ENCODE measurements at places on chromosomes 7 and 10.

DNA sequence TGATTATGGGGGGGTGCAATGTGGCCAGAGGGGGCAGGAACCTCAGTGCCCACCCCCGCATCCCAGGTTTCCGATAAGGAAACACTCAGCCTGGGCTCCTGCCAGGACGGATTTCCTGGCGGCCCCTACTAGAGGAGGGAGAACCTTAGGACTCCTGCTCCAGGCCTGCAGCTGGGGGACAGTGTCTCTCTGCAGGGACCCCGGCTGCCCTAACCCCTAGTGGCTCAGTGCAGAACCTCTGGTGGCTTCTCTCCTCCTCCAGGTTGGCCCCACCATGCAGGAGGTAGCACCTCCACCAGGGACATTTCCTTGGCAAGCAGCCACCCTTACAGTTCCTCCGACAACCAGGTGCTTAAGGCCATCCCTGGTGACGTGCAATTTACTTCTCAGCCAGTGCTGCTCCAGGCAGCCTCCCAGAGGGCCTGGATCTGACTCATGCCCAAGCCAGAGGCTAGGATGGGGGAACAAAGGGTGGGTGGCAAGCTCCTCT, 31.9 kb downstream of the SH2B2 start:
- DNase-seq = peak; percentile 61

- DNase-seq = no peak
Observed at GRCh38 chr10:132291826-132292225, 15.9 kb downstream of the STK32C start.

- DNase-seq = peak; percentile 16
Observed at GRCh38 chr7:149742075-149742701, 31.2 kb downstream of the ZNF467 start.

DNA sequence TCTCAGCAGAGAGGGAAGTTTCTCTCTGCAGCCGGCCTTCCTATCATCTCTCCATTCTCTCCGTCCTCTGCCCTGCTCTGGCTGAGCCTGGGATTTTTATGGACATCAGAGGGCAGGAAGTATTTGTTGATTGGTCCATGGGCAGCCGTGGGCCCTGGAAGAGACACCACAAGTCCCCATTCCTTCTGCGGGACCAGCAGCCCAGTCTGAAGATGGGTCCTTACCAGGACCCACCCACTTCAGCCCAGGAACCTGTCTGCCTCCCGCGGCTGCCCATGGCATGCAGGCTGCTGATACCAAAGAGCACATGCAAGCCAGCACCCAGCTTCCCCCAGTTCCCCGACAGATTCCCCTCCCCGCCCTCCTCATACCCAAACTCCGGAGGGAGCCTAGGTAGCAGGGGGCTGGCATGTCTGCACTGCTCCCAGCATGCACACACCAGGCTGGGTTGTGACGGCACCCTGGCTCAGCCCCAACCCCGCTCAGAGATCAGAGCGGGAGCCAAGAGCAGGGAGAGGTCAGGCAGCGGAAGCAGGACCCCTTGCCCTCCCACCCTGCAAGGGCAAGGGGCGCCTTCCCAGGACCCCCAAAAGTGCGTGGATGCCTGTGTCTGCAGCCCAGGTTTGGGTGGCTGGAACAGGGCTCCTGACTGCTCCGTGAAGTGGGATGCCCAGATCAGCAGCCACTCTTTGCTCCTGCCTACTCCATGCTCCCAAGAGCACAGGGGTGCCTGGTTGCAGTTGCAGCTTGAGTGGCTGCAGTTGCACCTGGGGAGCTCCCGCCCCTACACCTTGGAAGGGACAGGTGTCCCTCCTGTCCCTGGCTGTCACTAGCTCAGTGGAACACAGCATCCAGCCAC, 538.6 kb upstream of the POT1 start:
- DNase-seq = no peak

DNA sequence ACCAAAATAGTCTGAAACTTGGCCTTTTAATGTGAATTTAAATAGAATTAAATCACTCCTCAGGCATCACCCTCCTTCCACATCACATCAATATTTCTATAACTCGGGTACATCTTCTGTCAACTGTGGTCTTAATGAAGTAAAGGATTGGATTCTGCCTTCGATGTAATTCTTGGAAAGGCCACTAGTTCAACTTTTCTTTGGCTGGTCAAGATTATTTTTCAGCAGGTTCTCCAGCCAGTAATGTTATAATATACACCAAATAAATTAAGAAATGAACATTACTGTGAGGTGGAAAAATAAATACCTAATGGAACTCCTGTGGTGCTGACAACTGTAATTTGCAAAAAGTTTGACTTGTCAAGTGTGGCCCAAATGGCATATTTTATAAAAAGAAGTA, 9.7 kb upstream of the SLC16A9 start:
- no peak for DNase-seq

DNA sequence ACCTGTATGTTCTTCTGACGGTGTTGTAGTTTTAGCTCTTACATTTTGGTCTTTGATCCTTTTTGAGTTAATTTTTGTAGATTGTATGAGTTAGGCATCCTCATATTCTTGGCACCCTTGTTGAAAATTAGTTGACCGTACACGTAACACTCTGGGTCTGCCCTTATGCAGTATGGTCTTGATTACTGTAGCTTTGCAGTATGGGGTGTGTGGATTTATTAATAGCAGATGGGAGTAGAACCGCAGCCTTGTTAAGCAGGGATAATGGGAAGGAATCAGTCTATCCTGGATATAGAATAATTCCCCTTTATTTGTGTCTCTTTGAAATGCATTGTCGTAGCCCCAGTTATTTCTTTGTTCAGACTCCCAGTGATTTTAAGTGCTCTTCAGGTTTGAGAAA, 95.5 kb downstream of the UBE3C start:
- DNase-seq = no peak

DNA sequence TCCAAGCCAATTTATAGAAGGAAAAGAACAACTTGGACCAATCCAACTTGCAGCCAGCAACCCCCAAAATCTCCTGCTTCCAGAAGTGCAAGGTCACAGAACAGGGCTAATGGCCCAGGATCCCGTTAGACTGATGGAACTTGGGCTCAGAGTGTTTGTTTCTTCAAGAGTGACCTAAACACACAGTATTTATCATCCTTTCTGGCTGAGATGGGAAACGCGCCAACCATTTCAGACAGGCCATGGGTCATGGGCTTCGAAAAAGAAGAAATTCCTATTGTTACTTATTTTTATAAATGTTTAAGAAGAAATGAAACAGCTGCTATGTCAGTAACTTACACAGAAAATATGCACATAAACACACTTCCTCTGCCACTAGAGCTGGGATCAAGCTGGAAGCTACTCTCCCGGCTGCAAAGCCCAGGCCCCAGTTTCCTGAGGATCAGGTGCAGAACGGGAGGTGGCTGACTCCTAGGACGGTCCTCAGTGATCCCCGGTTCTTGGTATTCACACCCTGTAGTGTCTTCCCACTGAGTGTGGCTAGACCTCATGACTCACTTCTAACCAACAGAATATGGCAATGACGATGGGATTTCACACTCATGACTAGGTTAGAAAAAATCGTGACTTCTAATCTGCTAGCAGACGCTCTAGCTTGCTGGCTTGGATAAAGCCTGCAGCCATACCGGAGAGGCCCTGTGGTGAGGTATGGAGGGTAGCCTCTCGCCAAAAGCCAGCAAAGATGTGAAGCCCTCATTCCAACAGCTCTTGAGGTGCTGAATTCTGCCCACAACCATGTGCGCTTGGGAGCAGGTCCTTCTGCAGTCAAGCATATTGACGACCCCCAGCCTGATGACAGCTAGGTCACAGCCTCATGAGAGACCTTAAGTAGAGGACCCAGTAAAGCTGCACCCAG, 60.2 kb downstream of the CHST15 start:
- DNase-seq = no peak

DNA sequence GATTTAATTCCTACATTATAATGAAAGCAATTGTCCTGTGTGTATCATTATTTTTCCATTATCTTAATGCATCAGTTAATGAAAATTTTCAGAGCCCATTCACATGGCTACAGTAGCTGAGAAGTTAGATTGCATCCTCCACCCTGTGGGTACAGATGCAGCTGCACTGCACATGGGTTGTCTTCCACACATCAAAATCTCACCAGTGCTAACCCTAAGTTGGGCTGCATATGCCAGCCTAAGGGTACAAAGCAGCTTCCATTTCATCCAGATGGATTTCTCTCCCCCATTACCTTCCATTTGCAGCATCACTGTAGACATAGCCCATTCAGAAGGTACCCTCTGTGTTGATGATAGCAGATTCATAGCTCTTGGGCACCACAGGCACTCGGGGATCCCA, 74.7 kb upstream of the WDR11 start:
- DNase-seq = no peak

GRCh38 chr10:103497161-103497915, 3.8 kb downstream of the NEURL1 start:
- no peak for DNase-seq

DNA sequence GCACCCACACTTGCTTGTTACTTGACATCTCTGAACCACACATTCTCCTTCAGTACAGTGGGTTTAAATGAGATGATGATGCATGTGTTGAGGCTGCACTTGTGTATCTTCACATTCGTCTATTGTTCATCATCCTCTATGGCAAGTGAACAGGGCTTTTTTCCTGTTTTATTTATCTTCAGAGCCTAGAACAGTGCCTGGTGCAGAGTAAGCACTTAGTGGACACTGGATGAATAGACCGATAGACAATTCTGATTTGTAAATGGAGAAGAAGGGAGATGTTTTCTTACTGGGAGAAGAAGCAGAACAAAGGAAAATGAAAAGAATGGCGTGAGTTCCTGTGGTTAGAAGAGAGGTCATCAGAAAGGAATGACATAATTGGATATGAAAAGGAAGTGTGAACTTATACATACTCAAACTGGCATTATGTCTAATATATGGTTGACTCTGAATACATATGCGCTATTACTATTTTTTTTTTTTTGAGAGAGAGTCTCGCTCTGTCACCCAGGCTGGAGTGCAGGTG, 99.7 kb downstream of the AVL9 start:
- DNase-seq = no peak

DNA sequence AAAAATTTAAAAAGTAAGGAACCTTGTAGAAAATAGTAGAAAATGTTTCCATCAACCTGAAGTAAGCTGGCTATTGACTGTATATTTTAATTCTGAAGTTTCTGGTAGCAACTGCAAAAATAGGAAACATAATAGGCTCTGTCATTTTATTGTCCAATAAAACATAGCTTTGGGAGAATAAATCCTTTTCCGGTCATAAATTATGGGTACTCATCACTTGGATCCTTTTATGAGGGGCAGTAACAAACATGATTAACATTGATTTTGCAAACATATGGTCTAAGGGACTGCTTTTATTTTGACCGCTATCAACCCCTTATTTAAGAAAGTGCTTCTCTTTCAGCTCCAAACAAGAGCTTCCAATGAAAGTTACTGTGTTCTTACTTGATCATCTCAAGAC, 495.9 kb upstream of the ANKRD30A start:
- DNase-seq = no peak

GRCh38 chr10:56844978-56845529, 484.0 kb upstream of the ZWINT start:
- DNase-seq = no peak

DNA sequence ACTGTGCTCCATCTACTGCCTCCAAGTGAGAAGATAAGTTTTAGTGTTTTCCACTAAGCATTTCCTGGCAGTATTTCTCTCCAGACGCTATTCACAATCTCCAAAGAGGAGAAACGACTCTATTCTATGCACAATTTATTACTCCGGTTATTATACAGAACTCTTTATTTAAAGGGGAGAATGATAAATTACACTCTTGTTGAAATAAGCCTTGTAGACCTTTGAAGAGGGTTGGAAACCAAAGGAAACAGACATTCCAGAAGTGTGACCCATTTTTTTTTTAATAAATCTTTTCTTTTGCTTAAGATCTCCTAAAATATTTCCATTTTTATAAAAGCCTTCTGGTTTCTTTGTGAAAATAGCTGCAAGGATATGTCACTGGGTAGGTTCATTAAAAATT, 76.1 kb upstream of the HDAC9 start:
- no peak for DNase-seq

DNA sequence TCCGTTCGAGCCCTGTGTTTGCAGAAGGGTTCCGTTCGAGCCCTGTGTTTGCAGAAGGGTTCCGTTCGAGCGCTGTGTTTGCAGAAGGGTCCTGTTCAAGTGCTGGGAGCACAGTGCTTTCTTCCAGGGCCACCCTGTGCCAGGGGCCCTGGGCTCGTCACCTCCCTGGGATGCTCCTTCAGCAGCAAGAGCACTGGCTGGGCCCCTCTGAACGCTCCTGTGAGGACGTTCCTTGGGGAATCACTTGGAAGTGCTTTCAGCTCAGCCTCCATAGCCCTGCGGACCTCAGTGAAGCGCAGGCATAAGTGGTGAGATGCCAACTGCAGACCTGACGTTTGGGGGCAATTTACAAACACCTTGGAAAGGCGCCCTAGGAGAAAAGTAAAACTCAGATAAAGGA, 103.6 kb downstream of the DYNC2I1 start:
- no peak for DNase-seq

- DNase-seq = no peak
Observed at GRCh38 chr10:27628621-27629020, 117.0 kb downstream of the MKX start.

DNA sequence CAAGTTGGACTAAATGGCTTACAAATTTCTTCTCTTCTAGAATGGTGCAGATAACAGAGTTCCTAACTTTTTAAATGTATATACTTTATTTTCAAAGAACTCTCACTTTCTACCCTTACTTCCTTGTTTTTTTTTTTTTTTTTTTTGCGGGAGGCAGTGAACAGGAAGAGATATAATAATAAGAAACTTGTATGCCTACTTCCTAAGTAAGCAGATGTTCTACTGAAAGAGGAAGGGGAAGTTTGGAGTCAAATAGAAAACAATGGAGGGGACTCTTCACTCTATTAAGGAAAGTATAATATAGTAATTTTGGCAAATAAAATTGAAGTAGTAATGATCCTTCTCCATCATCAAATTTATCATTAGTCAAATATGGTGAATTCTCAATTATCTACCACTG, 754.0 kb downstream of the KCNMA1 start:
- DNase-seq = no peak

- DNase-seq = peak; percentile 38
Observed at GRCh38 chr10:65394502-65395297, 1531.1 kb upstream of the LRRTM3 start.

DNA sequence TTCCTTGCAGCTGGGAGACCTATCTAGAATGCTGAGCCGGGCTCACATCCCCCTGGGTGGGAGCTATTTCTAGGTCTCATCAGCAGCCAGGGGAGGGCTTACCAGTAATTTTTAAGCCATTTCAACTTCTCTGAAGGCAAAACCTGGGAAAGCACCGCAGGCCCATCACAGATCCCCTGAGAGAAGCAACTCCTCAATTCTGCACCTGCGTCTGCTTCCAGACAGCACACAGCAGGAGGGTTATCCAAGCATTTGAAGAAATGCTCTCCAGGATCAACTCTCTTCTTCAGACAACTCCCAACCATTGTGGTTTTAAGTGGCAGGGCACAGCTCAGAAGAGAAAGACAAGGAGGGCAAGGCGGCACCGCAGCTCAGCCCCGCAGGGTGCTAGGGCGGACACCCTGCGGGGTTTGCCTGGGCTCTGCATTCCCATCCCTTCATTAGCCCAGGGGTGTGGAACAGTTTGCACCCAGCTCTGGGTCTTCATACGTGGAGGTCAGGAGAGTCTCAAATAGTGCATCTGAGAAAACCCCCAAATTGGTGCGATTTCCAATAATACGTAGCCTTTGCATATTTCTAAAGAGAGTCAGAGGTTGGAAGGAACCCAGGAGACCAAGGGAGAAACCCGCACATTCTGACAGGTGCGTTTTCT, 618.7 kb downstream of the DNAJB6 start:
- no peak for DNase-seq

Data from kidney epithelial cell (primary cell).